AG08395 (cell line): ENCODE measurements at places on chromosomes 13 and 19.
A peak's percentile ranks its signal among the peaks of the same experiment; 100 is the strongest.

DNA sequence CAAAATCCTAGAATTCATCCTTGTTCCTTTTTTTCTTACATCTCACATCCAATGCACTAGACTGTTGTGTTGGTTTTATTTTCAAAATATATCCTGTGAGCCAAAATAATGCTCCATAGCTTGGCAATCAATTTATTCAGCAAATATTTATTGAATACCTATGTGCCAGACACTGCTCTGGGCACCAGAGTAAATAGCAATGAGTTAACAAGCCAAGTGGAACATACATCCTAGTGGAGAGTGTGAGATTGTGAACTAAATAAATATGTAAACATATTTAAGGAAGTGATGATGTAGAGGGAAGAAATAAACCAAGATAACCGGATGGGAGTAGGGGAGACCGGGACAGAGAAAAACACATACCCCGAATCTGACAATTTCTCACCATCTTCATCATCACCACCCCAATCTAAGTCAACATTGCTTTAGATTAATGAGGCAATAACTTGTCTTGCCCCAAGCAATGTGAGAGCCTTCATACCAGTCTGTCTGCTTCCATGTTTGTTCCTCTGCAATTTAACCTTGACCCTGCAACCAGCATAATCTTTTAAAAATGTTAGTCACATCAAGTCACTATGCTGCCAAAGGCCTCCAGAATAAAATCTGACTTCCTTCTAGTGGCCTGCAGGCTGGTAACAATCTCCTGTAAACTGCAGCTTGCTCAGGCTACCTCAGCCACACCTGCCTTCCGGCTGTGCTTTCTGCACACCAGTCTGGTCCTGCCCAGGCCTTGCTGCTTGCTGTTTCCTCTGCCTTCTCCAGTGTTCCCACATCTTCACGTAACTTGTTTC lies 199.2 kb downstream of the DLEU7 start:
- no peak for DNase-seq

DNA sequence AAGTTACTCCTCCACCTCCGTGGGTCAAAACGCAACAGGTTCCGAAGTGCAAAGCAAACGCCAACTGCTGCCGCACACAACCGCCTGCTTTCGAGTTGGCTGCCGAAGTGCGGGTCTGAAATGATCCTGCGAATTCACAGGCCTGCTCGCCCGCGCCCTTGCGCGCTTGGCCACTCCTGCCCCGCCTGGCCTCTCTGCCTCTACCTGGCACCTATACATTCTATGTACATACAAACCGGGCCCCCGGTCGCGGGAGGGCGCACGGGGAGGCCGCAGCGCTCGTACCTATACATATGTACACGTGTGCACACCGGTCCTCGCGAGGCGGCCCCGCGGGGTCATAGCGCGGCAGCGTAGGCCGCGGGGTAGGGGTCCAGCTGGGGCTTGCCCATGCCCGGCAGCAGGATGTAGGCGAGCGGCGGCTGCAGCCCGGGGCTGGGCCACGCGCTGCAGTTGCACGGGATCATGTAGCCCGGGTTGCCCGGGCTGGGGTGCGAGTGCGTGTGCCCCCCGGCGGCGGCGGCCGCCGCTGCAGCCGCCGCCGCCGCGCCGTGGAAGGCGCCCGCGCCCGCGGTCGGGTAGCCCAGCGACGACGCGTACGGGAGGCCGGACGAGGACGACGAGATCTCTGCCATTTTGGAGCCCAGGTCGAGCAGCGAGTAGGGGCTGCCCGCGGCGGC lies 1.3 kb downstream of the SOX21 start:
- no peak for DNase-seq

- DNase-seq: no peak
These were observed 1707.9 kb upstream of the PRR20A start for GRCh38 chr13:55432814-55433213.

DNA sequence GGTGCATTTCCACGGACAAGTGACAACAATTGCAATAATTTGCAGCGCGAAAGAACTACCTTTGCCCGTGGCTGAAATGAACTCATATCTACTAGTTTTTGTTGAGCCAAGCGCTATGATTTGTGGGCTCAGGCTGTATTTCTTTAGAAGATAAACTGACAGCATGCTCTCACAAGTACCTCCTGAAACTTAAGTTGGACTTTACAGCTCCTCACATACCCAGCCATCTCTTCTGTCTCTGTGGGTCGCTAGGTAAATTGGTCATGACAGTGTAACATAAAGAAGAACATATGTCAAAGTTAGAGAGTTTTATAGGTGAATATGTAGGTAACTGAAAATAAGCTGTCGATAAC lies 839 bp downstream of the COG6 start:
- DNase-seq: no peak

DNA sequence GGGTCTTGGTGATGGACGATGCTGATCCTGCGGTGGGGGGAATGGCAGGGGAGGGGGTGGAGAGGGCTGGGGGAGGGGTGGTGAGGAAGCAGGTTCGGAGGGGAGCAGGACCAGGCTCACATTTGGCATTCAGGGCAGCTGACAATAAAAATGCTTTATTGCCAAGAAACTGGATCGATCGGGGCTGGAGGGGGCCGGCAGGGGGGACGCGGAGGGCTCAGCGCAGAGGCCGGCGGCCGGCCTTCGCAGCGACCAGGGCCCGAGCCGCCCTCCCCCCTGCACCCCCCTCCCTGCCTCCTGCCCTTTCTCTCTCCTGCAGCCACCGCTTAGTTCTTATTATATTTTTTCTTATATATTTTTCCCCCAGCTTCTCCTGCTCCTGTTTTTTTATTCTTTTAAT lies 18.1 kb upstream of the POU2F2 start:
- no peak for DNase-seq

- no peak for DNase-seq
These were observed 20.0 kb upstream of the ATP12A start for GRCh38 chr13:24660023-24660741.

GRCh38 chr13:52395704-52396103 lies 10.3 kb downstream of the THSD1 start:
- DNase-seq: no peak

GRCh38 chr13:73918691-73919090 lies 215.5 kb downstream of the KLF12 start:
- no peak for DNase-seq

DNA sequence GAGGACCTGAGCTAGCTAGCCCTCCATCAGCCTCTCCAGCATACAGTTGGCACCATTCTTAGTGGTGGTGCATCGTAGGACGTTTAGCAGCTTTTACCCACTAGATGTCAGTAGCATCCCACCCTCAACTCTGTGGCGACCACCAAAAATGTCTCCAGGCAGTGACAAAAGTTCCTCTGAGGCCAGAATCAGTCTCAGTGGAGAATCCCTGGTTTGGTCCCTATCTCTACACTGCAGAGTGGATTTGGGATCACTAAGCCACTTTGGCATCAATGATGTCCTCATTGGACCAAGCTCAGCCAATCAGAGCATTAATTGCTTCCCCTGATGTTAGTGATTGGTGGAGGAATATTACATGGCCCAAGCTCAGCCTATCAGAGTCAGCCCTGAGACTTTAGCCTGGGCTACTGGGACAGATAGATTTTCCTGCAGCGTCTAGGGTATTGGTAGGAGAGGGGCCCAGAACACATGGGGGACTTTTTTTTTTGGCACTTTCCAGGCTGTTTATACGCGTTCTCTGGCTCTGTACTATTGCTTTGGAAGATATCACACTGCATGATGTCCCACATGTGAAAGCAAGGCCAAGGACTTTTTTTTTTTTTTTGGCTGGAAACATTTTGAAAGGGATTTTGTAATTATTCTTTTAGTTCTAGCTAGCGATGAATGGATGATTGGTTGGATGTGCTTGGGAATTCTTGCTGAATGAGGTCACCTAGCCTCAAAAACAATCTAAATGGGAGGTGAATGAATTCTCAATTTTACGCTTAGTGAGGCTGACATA lies 7.0 kb downstream of the TMEM221 start:
- peak; percentile 40 for DNase-seq

- no peak for DNase-seq
These were observed 1.1 kb downstream of the VSTM1 start for GRCh38 chr19:54062643-54063042.

DNA sequence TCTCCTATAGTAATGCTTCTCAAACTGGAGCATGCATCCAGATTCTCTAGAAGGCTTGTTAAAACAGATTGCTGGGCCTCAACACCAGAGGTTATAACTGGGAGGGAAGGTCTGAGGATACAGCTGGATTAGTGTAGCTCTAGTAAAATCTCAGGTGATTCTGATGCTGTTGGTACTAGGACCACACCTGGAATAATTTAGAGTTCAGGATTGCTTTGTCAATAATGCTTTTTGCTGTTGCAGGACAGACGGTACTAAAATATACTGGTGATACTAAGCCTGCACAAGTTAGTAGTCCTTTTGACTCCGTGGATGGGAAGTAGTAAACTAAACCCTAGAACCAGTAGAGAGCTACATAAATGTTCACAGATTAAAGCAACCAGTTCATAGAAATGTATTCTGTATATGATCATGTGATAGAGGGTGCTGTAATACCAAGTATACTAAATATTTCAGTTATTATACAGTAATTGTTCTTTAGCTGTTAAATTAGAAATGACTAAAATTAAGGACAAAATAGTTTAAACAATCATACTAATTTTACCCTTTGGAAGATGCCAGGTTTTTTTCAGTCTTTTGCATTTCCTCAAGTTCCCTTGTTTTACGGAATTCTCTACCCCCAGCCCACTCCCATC lies 258.2 kb upstream of the STARD13 start:
- DNase-seq: no peak

DNA sequence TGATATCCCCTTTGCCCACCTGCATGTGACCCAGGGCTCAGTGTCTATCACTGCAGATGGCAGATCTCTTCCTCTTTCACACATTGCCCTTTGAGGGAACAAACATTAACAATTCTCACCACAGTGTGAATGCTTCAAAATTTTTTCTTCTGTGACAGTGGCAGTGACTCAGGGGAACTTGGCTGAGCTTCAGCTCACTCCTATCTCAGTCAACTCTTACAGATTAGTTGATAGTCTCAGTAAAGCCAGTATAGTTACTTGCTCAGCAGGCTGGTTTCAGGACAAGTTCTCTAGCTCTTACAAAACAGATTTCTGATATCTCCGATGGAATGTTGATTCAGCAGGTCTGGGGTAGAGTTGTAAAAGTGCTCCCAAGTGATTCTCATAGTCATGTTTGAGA lies 166.9 kb downstream of the DLEU7 start:
- peak; percentile 56 for DNase-seq

GRCh38 chr13:44385401-44385800 lies 11.8 kb downstream of the SERP2 start:
- DNase-seq: no peak

DNA sequence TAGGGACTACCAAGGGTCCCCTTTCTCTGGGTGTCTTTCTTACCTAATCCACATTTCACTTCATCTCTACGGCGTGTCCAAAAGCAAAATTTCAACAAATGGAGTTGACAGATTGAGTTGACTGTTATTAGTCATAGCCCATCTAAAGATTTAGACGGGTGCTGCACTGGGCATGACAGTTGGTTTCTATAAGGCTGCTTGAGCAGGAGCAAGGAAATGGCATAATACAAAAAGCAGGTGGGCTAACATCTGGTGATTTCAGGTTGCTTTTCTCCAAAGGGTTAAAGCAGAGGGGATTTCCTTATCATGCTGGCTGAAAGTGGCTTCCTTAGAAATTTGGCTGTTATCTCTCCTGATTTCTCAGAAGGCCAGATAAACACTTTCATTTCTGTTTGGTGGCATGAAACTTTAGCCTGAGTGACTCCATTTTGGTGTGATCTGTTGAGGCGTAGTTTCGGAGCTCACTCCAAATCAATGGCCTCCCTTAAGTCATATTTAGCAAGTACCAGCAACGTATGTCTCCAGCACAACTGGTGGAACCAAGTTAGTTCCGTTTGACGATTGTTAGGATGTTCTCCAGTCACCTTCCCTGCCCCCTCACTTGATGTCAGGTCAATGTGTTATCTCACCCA lies 440.4 kb downstream of the FGF9 start:
- DNase-seq: no peak

- no peak for DNase-seq
These were observed 31.4 kb downstream of the TUBGCP3 start for GRCh38 chr13:112556600-112556999.

- DNase-seq: no peak
These were observed 707.5 kb downstream of the SLITRK6 start for GRCh38 chr13:85091631-85092234.

DNA sequence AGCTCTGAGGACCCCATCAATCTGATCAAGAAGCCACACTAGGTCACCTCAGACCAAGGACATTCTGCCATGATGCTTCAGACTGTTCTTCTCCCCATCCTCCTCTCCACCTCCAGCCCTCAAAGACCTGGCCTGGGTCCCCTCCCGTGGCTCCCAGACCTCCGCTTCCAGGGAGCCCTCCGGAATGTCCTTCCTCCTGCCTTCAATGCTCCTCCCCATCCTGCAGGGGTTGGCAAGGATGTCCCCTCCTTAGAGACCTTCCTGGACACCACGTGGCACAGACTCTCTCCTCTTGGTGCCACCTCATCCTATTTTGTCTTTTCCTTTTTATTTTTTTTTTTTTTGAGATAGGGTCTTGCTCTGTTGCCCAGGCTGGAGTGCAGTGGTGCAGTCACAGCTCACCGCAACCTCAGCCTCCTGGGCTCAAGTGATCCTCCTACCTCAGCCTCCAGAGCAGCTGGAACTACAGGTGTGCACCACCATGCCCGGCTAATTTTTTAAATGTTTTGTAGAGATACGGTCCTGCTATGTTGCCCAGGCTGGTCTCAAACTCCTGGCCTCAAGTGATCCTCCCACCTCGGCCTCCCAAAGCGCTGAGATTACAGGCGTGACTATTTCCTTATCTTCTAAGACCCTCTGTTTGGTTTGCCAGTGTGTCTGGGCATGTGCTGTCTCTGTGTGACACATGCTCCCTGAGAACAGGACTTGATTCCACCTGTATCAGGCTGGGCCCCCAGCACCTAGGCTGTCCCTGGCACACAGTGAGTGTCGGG lies 84.9 kb downstream of the GNG7 start:
- no peak for DNase-seq

DNA sequence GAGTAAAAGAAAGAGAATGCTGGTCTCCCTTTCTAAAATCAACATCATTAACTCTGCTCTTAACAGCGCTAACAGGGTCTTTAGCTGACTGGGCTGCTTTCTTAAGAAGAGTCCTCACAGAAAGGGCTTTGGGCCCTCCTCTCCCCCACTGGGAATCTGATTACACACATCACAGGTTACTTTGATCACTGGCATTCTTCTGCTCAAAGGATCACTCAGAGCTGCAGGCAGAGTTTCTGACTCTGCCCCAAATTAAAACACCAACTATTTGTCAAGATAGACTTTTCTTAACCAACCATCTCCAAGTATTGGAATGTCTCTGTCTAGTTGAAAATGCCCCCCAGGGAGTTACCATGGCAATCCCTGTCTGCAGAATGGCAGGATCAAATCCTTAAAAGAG lies 31.1 kb upstream of the SIAH3 start:
- DNase-seq: no peak

- DNase-seq: no peak
These were observed at the start of gene MYPOP for GRCh38 chr19:45901912-45902650. Gene MYPOP (minus strand): TSS chr19:45902613. CDS start chr19:45901773, 840 bp downstream.

- DNase-seq: peak; percentile 89
These were observed 11.7 kb upstream of the CLN5 start for GRCh38 chr13:76980075-76980718.

DNA sequence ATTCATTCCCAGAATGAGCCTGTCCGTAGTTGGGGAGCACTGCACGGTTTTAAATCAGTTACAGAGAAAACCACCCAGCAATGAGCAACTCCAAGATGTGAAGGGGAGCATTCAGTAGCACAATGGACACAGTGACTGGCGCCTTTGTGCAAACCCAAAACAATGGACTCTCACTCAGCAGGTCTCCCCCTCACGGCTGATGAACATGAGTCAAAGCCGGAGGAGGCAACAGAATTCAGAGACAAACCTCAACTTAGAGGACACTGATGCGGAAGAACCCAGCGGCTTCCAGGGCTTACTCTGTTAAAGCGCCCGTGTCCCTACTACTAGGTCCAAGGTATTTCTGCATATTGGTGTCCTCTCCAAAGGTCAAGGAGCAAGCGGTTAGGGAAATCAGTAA lies 17.7 kb downstream of the PLEKHF1 start:
- no peak for DNase-seq
